NCI-H1436 (cell line): ENCODE measurements at places on chromosomes 5 and 9.

- DNase-seq: no peak
Observed at GRCh38 chr5:4205398-4205797, 609.8 kb downstream of the IRX1 start.

DNA sequence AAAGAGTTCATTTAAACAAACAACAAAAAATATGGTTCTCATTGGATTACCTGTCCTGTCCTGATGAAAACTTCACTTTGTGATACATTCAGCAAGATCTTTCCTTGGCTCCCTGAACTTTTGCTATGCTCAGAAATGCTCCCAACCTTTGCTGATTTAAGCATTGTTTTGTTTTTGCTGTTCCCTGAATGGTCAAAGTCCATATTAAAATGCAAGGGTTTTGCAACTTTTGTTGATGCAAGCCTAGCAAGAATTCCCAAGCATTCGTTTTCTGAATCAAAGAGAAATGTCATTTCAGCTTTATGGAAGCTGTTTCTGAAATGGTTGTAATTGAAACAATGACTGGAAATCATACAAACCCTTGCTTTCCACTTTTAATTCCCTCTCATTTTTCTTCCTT is 3.1 kb upstream of the SFXN1 start:
- DNase-seq: no peak

- peak; percentile 86 for DNase-seq
Observed at GRCh38 chr5:135501965-135502364, 33.8 kb downstream of the NEUROG1 start.

- no peak for DNase-seq
Observed at GRCh38 chr5:99004960-99005359, 76.2 kb upstream of the CHD1 start.

DNA sequence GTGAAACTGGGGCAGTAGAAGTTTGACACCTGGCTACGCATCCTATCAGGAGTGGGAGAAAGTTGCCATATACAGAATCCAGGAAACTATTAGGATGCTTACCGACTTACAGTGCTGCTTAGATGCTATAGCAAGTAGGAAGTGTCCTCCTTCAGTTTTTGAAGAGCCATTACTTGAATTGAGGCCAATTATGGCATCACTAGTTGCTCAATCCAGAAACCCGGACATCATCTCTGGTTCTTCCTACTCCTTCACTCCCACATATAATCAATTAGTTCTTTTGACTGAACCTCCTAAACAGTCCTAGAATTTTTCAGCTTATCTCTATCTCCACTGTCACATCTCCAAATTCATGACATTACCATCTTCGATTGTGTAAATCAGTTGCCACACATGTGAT is 41.8 kb upstream of the UGCG start:
- DNase-seq: no peak

- DNase-seq: no peak
Observed at GRCh38 chr9:129671519-129671918, 6.1 kb downstream of the PRRX2 start.

- no peak for DNase-seq
Observed at GRCh38 chr5:113761594-113761993, 248.1 kb downstream of the YTHDC2 start.

DNA sequence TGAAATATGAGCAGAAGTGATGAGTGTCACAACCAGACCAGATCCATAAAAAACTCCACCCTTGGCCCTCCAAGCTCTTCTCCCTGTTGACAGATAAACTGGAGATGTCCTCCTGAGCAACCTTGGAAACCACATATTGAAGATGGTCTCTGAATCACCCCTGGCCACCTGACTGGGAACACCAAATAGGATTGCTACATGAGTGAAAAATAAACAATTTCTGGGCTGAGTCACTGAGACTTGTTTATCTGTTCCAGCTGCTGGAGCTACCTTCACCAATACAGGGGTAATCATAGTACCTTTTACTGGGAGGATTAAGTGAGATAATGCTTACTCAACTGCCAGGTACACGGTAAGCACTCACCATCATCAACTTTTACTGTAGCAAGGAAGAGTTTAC is 53.3 kb downstream of the PCA3 start:
- no peak for DNase-seq

GRCh38 chr9:127535834-127536233 is 76.2 kb upstream of the STXBP1 start:
- DNase-seq: no peak

- DNase-seq: no peak
Observed at GRCh38 chr9:88829276-88829675, 162.0 kb upstream of the S1PR3 start.

- DNase-seq: no peak
Observed at GRCh38 chr5:175226506-175226905, 217.5 kb downstream of the DRD1 start.

DNA sequence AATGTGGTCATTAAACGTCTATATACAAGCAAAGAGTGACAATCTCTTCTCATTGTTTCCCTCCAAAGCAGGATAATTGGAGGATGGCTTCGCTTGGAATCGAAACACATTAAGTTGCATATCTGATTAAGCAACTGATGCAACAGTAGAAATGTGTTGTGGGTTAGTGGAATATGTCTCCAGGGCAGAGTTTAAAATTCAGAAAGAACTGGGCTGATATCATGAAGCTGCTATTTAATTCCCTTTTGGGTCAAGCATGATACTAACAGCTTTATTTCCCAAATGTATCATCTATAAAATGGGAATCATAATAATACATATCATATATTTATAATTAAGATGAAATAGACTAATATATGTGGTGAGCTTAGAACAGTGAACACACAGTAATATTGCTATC is 1763.0 kb upstream of the C9orf72 start:
- DNase-seq: no peak

DNA sequence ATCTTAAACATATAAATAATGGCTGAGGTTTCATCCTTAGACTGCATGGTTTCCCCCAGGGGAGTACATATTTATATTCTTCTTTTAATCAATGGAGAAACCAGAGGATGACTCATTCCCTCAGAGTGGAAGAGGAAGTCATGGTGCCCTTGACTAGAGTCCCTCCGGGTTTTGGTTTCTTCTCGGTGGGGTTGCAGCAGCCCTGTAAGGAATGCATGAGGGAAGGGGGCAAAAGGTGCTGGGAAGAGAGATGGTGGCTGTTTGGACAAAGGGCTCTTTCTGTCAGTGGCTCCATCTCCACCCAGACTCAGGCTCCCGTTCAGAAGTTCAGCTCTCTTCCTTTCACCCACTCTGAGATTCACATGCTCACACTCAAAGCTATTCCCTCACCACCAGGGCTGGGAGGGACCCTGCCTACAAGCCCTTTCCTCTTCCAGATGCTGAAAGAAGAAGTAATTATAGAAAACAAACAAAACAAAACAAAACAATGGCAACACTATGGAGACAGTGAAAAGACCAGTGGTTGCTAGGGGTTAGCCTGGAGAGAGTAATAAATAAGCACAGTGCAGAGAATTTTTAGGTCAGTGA is 129.8 kb upstream of the IL12B start:
- DNase-seq: no peak

GRCh38 chr5:64722588-64722987 is 32.3 kb downstream of the SHISAL2B start:
- no peak for DNase-seq

DNA sequence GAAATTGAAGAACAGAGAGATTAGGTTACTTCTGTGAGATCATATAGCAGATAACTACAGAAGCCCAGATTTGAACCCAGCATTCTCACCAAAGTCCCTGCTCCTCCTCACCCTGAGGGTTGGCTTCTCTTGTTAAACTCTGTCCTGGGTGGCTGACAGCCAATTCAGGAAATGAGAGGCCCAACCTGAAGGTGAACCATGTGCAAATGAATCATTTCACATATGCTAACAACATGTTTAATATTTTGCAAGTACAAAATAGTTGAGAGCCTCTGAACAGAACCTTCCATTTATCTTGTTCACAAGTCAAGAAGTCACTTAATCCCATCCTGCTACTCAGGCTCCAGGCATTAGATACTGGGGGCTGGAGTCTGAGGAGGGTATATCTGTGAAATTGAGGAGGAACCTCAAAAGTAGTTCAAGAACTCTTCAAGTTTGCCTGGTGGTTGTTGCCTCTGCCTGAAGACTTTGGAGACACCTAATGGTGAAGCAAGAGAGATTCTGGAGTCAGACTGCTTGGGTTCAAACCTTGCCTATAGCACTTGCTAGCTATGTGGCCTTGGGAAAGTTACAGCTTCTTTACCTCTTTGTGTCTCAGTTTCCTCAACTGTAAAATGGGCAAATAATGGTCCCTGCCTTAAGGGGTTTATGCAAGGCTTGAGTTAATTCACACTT is 564.0 kb downstream of the PSAT1 start:
- no peak for DNase-seq

GRCh38 chr5:35672995-35673394 is 55.3 kb downstream of the SPEF2 start:
- DNase-seq: no peak

GRCh38 chr9:84374013-84374412 is 33.5 kb upstream of the SLC28A3 start:
- no peak for DNase-seq

DNA sequence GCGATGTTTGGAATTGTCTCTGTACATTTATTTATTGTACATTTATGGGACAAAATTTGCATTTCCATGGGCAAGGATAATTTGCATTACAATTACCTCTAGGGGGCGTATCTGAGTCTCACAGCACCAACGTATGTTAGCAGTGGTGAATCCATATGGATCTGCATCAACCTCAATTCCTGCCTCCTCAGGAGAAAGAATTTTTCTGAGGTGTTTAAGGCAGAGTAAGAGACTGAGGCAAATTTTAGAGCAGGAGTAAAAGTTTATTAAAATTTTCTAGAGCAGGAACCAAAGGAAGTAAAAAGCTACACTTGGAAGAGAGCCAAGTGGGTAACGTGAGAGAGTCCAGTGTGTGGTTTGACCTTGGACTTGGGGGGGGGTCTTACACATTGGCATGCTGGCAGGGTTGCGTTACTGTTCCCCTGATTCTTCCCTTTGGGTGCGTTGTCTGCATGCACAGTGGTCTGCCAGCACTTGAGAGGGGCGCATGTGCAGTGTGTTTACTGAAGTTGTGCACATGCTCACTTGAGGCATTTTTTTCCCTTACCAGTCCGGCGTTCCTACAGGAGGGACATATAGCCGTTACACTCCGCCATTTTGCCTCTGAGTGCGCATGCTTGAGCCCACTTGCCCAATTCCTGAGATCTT is 21.0 kb upstream of the RAB14 start:
- DNase-seq: peak; percentile 27

DNA sequence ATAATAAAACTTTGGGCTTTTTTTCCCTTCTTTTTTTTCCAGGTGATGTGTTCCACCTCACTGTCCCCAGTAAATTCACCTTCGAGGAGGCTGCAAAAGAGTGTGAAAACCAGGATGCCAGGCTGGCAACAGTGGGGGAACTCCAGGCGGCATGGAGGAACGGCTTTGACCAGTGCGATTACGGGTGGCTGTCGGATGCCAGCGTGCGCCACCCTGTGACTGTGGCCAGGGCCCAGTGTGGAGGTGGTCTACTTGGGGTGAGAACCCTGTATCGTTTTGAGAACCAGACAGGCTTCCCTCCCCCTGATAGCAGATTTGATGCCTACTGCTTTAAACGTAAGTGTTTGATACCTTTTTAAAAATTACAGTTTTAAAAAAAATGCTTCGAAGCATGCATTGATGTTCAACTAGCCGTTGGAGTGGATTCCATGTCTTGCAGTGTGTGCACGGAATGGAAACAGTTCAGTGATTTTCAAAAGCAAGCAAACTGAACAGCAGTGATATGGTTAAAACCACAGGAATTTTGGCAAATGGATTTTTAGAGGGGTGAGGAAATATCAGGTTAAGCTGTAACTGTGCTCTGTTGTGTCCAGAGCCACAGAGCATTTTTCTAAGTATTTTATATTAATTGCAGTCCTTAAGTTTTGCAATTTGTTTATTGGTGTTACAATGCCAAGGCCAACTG is 40.7 kb downstream of the VCAN start:
- DNase-seq: no peak

DNA sequence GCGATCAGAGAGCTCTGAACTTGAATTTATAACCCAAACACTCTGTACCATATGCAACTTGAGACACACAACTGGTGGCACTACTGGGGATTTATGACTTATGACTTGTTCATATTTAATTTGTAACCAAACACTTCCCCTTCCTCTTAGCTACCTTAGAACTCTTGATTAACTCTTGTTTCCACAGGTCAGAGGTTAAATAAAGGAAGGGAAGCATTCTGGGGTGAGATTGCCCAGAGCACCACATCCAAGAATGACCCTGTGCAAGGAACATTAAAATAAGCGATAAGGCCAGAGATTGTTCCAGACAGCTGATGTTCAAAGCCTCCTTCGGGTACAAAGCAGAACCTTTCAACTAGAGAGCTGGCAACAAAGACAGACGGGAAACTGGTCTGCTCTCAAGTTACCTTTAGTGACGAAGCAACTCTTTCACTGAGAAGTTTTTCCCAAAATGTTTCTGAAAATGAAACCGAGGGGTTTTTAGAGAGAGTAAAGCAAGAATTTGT is 242.6 kb downstream of the DENND1A start:
- peak; percentile 44 for DNase-seq

GRCh38 chr9:128344931-128345605 is 4.7 kb downstream of the SLC27A4 start:
- DNase-seq: no peak

DNA sequence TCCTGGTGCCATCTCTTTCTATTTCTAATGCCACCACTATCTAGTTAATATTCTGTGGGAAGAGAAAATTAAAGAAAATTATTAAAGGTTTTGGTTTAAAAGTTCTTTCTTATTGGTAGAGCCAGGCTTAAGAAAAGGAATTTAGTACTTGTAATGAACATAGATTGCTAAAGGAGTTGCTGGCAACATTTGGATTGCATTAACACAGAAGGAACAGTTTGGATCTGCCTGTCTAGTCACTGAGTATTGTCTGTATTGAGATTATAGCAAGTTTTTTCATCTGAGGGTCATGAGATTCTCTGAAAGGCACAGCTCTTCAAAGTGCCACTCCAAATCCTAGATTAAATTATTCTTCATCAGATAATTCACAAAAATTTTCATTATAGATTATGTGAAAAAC is 32.0 kb downstream of the FSD1L start:
- no peak for DNase-seq

DNA sequence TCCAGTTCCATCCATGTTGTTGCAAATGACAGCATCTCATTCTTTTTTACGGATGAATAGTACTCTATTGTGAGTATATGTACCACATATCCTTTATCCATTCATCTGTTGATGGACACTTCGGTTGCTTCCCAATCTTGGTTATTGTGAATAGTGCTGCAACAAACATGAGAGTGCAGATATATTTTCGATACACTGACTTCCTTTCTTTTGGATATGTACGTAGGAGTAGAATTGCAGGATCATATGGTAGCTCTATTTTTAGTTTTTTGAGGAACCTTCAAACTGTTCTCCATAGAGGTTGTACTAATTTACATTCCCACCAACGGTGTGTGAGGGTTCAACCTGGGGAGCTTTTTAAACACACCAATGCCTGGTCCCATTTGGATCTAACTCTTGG is 22.3 kb downstream of the GALNT12 start:
- DNase-seq: no peak

GRCh38 chr5:171450423-171451331 is 31.2 kb downstream of the FGF18 start:
- DNase-seq: peak; percentile 24

DNA sequence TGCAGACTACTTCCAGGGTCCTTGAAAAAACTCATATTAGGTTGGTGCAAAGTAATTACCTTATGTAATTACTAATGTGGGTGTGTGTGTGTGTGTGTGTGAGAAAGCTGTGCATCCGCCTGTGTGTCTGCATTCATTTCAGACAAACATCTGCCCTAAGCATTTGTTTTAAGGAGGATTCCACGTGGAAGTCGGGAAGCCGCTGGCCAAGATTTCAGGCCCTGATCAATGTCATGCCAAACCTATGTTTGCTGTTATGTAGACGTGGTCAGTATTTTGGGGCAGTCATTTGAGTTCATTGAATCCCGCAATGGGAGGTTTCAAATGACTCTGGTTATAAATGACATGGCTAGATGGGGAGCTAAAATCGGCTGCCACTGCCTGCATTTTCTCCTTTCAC is 33.6 kb upstream of the BASP1 start:
- DNase-seq: no peak
